ENCODE measurements at places on chromosomes 6 and 20. TPM values are rescaled to one million over a fixed set of nuclear protein-coding genes. Genes with fewer than 3 reads are reported as not detected.
A peak's percentile ranks its signal among the peaks of the same experiment; 100 is the strongest.

DNA sequence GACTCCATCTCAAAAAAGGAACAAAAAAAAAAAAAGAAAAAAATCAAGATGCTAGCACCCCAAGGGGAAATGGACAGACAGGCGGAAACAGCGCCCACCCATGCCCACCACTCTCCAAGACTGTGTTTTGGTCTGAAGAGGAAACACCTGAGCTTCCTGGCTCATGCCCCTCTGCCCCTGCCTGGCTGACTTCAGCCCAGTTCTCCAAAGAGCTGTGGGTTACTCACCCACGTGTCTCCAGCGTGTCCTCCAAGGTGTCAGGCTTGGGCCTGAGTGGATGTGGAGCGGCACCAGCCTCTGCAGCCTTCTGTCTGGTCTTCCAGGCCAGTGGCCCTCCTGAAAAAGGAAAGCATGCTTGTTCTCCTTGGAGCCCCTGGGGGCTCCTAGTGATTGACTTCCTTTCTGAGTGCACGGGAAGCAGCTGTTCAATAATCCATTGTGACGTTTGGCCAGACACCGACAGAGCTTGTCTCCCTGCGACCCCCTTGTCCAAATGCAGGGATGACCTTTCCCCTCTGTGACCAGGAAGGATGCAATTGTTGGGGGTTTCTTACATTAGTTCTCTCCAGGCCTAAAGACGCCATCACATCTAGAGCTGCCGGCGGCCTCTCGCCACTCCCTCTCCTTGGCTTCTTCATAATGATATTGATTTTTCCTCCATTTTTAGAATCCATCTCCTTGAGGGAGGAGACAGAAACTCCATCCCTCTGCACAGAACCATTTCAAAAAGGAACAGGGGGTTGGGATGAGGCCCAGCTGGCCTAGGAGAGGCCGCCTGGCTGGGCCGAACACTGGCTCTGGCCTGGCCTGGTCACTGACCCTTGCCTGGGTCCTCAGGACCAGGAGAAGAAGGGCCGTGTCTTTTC, 58.4 kb downstream of the ADNP start:
- DNase-seq: no peak

- DNase-seq: no peak
Observed at GRCh38 chr6:39800034-39801032, 8.2 kb downstream of the DAAM2 start.

GRCh38 chr6:35377002-35377401, 34.6 kb downstream of the PPARD start:
- no peak for DNase-seq

DNA sequence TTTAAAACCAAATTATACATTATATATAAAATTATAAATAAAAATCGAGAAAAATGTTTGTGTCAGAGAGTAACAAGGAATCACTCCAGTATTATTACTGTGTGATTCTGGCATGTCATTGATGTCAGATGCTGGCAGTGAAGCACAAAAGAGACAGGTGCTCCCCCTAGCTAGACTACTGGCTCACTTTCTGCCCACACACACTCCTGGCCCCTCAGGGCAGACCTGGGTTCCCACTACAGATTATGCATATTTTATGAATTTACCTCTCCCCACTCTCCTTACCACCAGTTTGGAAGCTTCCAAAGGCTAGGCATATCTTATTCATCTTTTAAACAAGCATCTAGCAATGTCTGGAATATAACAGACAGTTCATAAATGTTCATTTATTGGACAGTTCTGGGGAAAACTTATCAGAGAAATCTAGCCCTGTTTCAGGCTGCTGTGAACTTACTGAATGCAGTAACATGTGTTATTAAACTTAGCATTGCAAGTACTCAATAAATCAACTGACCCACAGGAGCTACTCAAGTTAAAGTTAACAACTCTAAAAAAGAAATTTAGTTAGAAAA, 12.8 kb downstream of the SNX3 start:
- DNase-seq: no peak

- DNase-seq: no peak
Observed at GRCh38 chr6:30121446-30122366, 8.8 kb upstream of the TRIM31 start.

DNA sequence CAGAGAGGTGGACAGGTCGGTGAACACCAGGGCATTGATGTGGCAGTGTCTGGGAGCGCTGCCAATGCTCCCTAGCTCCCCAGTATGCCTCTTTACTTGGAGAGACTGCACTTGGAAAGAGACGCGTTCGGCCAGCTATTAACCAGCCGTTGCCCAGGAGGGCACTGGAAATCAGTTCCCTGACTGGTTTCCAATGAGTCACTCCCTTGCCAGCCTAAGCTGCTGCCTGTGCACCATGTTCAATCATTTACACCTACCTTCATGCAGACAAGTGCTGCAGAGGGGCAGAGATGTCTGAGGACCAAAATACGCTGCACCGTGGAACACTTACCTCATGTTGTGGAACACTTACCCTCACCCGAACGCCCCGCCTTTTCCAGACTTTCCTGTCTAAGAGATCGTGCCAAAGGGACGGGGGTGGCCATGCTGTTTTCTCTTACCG, 151.6 kb downstream of the SOBP start:
- DNase-seq: no peak

- DNase-seq: no peak
Observed at GRCh38 chr6:148999929-149000468, 253.2 kb downstream of the UST start.

DNA sequence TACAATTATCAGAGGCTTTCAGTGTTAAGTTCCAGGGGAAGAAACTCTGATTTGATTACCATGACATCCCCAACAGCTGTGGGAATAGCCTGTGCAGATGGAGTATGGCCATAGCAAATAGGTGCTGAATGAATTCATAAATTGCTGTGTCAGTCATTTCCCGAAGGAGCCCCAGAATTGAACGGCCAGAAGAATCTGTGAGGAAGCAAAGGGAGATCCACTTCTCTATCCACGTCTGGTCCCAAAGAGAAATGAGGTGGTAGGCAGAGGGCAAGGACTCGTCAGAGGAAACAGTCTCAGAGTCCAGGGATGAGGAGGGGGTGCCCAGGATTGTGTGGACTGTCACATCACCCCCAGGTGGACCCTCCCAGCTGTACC, 3.1 kb upstream of the TAF8 start:
- DNase-seq: no peak

DNA sequence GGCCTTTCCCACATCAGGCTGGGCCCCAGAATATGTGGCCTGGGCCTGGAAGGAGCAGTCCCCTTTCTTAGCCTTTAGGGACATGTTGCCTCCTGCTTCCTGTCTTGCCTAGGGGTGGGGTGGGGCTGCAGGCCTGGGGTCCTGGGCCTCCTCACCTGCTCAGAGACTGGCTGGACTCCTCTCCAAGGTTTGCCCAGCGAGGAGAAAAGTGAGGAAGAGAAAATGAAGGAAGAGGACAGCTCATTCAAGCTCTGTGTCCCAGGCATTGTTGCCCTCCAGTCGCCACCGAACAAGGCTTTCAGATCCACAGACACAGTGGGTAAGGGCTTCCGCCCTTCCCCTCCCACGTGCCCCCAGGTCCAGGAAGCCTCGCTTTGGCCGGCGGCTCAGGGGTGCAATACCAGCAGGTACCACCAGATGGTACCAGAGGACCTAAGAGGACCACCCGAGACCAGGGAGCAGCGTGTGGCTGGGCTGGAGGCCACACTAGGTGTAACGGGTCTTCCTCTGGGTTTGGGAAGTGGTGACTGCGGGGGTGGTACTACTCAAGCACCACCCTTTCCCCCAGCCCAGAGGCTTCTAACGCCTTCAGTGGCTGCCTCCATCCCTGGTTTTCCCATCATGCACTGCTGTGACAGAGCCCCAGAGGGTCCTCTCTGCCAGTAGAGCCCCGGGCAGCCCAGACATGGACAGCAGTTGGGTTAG, 5.5 kb upstream of the BAK1 start:
- no peak for DNase-seq

DNA sequence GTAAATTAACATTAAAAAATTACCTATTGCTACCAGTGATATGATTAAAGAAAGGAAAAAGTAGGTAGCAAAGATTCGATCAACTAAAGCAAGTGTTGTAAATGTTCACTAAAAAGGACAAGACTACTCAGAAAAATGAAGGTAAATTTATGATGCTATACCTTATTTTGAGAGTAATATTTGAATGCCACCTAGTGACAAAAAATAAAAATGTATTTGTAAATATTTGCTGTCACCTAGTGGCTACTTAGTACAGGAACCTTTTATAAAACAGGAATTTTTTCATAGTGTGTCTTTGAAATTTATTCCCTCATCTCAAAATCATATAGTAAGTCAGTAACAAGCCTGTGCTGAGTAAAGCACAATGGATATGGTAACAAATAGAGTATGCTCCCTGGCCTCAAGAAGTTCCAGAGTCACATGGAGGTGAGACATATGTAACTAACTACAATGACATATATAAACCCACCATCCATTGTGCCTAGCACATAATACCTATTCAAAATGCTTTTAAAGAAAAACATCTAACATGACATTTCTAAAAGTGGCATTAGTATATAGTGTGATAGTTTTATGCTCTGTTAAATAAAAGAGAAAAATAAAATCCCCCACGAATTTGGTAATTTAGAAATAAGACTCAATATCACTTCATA, 193.1 kb upstream of the SIM1 start:
- no peak for DNase-seq

GRCh38 chr6:99241905-99242534, 107.5 kb downstream of the FAXC start:
- peak; percentile 1 for DNase-seq

DNA sequence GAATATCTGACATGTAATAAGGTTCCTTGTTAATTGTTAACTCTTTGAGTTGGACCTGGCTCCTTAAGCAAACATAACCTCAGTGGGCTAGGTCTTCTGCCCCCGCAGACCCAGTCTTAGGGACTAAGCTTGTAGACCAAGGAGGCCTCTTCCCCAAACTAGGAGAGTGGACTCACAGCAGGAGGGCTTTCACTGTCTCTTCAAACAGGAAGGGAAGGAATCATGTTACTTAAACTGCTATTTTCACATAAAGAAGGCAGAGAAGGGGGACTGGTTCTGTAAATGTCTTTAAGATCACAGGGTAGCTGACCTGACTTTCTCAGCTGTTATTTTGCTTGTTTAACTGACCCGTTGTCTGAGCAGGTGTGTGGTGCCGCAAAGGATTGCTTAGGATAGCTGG, 34.9 kb upstream of the PRDM1 start:
- no peak for DNase-seq

DNA sequence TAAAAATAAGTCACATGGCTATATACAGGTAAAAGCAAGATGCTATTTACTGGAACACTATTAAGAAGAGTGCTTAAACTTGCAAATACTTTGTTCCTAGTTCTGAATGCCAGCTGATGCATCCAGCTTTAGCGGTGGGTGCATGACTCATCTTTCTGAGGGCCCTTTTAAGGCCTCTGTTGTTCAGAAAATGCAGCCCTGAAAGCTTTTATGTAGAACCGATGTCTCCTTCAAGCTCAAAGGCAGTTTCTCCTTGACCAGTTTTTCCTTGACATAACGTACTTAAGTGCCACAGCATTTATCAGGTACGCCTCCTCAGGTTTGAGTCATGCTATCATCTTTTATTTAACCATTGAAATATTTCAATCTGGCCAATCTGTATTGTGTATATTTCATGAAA, 82.8 kb downstream of the MLIP start:
- peak; percentile 3 for DNase-seq

DNA sequence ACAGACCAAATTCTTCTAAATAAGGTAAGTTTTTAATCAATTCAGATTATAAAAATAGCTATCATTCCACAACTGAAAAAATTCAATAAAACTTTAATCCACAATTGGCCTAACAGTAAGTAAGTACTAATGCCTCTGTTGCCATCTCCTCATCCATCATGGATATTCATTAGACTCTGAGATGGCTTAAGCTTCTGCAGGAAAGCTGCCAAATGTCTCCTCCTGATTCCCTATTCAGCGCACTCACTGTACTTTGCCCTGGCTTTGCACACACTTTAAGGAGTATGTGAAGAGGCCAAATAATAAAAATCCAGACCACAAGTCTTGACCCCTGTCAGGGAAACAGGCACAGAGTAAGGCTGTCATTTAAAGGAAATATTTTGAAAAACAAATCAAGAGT, 23.6 kb downstream of the PGM3 start:
- DNase-seq: no peak

DNA sequence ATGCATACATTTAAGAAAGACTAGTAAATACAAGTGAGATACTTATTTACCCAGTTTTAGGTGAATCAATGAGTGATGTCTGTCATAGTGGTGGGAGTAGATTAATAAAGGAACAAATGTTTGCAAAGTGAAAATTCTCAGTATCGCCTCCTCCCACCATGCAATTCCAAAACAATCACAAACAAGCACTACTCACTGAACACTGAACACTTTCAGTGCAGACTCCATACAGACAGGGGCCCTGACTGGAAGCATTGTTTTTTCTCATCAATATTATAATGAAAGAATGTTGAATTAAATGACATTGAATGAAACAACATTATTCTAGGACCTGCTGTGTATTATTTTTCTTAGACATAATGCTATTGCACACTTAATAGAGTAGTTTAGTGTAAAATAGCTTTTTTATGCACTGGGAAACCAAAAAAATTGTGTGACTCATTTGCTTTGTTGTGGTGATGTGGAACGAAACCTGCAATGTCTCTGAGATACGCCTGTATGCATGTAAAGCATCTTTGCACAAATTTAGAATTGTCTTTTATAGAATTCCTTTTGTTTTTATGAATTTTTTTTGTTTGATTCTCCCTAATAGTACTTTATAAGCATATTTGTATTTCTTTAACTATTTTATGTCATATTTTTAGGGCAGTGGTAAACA, 317.5 kb downstream of the UTRN start:
- DNase-seq: no peak

DNA sequence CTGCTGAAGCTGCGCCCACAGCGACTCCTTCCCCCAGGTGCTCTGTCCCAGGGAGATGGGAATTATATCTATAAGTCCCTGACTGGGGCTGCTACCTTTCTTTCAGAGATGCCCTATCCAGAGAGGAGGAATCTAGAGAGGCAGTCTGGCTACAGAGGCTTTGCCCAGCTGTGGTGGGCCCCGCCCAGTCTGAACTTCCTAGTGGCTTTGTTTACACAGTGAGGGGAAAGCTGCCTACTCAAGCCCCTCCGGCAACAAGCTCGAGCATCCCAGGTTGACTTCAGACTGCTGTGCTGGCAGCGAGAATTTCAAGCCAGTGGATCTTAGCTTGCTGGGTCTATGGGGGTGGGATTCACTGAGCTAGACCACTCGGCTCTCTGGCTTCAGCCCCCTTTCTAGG, 152.5 kb upstream of the MAP3K7 start:
- DNase-seq: no peak

The FAM209B gene
- not detected for polyA plus RNA-seq

The RIPOR2 gene
- polyA plus RNA-seq: 7.3 TPM

The HAO1 gene
- not detected for polyA plus RNA-seq

The ARFRP1 gene
- 21.4 TPM for polyA plus RNA-seq

The TMEM244 gene
- not detected for polyA plus RNA-seq

The POPDC3 gene
- polyA plus RNA-seq: 29.1 TPM

The SAMD10 gene
- polyA plus RNA-seq: 1.8 TPM
